ENCODE measurements at places on chromosomes 7 and 10.

- no peak for DNase-seq
Measured at GRCh38 chr7:110317541-110318265, 773.2 kb upstream of the LRRN3 start.

- DNase-seq, result no peak
Measured at GRCh38 chr7:96499532-96499931, 177.6 kb upstream of the SLC25A13 start.

DNA sequence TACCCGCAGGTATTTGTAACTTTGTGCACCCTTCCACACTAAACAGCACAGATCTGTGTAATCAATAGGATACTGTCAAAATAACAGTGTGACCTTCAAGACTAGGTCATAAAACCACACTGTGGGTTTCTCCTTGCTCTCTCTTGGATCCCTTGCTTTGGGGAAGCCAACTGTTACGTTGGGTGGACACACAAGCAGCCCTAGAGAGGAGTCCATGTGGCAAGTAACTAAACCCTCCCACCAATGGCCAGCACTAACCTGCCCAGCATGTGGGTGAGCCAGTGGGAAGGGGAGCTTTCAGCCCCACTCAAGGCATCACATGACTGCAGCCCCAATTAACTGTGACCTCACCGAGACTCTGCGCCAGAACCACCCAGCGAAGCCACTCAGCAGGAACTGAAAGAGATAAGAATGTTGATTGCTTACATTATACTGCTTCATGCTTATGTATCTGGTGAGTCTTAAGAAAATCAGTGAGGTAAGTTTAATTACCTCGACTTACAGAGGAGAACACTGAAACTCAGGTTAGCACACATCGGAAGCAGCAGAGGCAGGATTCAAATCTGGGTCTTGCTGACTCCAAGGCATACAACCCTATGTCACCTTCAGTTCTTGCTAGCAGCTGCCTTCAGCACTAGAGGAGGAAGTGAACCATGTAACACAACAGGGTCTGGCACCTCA, 9.4 kb upstream of the ZC3HAV1 start:
- no peak for DNase-seq

DNA sequence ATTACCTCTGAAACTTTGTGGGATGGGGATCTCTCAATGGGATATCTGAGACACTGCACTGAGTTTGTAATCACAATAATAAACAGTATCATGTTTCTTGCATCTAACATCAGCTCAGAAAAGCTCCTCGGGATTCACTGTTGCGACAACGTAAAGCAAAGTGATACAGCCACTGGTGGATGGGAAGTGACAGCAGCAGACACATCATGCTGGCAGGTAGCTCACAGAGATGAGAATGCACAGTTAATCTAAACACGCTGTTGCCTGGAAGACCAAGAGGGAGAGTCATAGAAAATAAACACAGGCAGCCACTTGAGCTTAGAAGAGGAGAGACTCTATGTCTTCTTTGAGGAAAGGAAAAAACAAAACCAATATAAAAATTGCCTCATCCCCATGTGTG, 513.8 kb downstream of the MAGI2 start:
- DNase-seq, result no peak

- no peak for DNase-seq
Measured at GRCh38 chr7:25311346-25311745, 83.1 kb upstream of the NPVF start.

DNA sequence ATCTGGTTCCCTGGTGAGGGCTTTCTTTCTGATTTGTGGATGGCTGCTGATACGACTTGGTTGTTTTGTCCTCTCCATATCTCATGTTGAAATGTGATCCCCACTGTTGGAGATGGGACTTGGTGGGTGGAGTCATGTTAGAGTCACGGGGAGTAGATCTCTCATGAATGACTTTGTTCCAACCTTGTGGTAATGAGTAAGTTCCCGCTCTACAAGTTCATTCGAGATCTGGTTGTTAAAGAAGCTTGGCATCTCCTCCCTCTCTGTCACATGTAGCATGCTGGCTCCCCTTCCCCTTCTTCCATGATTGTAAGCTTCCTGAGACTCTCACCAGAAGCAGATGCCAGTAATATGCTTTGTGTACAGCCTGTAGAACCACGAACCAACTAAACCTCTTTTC, 37.1 kb upstream of the NXPH1 start:
- no peak for DNase-seq

GRCh38 chr10:124196659-124197058, 103.3 kb upstream of the CHST15 start:
- no peak for DNase-seq

GRCh38 chr10:11901833-11902475, 78.8 kb downstream of the PROSER2 start:
- DNase-seq, result no peak

DNA sequence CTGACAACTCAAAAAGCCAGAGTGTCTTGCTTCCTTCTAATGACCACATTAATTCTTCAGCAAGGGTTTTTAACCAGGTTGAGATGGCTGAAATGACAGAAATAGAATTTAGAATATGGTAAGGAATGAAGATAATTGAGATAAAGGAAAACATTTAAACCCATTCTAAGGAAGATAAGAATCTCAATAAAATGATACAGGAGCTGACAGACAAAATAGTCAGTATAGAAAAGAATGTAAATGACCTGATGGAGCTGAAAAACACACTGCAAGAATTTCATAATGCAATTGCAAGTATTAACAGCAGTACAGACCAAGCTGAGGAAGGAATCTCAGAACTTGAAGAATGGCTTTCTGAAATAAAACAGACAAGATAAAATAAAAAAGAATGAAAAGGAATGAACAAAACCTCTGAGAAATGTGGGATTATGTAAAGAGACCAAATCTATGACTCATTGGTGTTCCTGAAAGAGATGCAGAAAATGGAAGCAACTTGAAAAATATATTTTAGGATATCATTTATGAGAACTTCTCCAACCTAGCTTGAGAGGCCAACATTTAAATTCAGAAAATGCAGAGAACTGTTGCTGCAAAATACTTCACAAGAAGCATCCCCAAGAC, 87.1 kb downstream of the SAMD9 start:
- DNase-seq, result no peak

DNA sequence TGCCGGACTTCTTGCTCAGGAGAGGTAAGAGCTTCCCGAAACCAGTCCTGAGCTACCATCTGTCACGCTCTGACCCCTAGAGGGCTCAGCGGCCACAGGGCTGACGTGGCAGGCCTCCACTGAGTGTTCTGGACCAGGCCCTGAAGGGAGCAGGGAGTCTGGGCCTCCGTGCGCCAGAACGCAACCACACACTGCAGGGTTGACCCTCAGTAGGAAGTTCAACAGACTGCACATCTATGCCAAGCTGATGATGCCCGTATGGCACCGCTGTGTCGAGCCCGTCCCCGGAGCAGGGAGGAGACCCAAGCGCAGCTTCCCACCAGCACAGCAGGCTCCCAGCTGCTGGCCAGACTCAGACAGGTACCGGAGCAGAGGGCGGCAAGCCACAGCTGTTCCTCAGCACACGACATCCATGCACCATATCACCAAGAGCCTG, 39.2 kb downstream of the CAMK2B start:
- no peak for DNase-seq

GRCh38 chr7:16060502-16060901, 360.8 kb downstream of the CRPPA start:
- no peak for DNase-seq

DNA sequence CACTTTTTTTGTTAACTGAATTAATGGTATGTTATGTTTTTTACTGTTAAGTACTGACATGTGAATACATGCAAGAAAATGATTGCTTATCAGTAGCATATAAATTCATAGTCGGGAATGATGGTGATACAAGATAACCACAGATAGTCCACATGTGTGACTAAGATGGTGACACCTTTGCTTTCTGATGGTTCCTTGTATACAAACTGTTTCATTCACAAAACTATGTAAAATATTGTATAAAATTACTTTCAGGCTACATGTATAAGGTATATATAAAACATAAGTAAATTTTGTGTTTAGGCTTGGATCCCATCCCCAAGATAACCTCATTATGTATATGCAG, 10.0 kb downstream of the CISD1 start:
- DNase-seq, result no peak

GRCh38 chr7:29894256-29894655, 87.9 kb downstream of the WIPF3 start:
- DNase-seq, result no peak

GRCh38 chr7:22865602-22865960, 42.9 kb upstream of the TOMM7 start:
- no peak for DNase-seq

DNA sequence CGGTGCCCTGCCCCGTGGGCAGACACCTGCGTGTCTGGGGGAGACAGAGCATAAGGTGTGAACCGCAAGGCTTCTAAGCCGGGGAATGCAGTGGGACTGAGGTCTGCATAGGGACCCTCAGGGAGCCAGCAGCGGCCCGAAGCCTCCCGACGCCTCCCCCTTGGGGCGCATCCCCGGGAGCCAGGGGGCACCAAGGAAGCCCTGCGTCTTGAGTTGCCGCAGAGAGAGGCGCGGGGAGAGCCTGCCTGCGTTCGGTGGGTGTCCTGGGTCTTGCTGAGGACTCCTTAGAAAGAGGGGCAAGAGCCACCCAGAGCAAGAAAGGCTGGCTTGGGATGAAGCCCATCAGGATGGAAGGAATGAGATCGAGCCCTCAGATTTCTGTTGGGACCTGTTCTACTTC, 18.2 kb upstream of the UNCX start:
- no peak for DNase-seq

DNA sequence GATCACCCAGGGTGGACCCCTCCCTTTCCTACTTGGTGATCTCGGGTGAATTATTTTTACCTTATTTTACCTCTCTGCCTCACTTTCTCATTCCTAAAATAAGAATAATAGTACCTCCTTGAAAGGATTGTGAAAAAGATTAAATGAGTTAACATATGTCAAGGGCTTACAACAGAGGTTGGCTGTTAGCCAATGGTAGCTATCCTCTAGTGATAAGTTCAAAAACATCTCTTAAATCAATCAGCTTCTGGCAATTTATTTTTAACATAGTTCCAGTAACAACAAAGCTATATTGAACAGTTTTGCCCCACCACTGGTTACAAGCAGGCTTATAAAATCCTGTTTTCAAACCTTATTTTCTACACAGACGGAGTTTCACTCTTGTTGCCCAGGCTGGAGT, 45.4 kb downstream of the TMEM168 start:
- no peak for DNase-seq

DNA sequence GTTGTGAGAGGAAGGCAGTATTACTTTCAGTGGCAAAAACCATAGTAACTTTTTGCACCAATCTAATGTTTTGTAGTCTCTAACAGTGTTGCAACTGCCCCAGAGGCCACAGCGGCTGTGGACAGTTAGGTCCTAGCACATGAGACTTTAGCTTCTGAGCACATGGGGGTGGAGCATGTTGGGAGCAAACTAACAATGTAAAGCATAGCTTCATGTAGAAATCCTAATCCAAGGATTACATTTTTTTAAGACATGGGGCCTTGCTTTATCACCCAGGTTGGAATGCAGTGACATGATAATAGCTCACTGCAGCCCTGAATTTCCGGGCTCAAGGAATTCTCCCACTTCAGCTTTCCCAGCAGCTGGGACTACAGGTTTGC, 49.0 kb downstream of the LAMB1 start:
- DNase-seq, result no peak

- no peak for DNase-seq
Measured at GRCh38 chr7:159201722-159202330, 57.2 kb upstream of the VIPR2 start.

- no peak for DNase-seq
Measured at GRCh38 chr7:118104812-118105441, 79.0 kb upstream of the LSM8 start.

DNA sequence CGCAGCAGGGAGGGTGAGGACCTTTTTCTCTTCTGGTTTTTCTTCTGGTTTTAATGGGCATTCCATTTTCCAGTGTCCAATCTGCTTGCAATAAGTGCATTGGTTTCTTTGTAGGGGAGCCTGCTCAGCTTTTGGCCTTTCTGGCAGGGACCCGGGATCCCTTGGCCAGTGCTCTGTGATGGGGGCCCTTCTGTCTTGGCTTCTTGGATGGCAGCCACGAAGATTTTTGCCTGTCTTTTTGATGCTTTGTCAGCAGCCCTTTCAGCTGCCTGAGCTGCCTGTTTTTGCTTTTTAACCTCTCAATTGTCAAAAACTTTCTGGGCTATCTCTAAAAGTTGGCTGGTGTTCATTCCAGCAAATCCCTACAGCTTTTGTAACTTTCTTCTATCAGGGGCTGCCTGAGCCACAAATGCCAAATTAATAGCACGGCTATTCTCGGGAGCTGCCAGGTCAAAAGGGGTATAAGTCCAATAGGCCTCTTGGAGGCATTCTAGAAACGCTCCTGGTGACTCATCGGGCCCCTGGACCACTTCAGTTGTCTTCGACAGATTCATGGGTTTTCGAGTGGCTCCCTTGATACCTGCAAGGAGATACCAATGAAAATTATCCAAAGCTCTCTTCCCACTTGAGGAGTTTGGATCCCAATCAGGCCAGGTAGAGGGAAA, 179.9 kb upstream of the MBL2 start:
- DNase-seq, result no peak

DNA sequence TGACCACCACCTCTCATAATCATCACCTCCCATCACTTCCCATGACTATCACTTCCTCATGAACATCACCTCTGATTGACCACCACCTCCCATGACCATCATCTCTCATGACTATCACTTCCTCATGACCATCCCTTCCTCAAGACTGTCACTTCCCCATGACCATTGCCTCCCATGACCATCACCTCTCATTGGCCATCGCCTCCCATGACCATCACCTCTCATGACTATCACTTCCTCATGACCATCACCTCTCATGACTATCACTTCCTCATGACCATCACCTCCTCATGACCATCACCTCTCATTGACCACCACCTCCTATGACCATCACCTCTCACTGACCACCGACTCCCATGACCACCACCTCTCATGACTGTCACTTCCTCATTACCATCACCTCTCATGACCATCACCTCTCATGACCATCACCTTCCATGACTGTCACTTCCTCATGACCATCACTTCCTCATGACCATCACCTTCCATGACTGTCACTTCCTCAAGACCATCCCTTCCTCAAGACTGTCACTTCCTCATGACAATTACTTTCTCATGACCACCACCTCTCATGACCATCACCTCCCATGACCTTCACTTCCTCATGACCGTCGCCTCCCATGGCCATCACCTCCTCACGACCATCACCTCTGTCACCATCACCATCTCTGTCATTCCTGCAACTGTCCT, 51.6 kb downstream of the PDGFA start:
- no peak for DNase-seq

GRCh38 chr7:78716876-78717275, 736.6 kb downstream of the MAGI2 start:
- DNase-seq, result no peak

GRCh38 chr7:133682364-133683181, 429.7 kb downstream of the EXOC4 start:
- no peak for DNase-seq

DNA sequence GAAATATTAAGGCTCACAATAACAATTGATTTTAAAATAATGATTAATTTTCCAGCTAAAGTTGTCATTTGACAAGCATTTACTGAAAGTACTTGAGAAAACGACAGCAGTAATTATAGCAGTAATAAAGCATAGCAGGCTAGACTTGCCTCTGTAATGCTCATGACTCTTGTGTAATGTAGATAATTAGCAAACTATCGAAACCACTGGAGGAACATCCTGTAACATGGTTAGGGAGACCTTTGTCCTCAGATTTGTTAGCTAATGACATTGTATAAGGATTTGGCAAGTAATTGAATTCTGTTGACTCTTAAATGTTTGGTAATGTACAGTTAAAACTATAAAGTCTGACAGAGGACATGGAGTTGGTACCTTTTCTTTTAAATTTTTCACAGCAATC, 24.8 kb downstream of the ARL4A start:
- DNase-seq, result no peak

Measured in effector CD8-positive, alpha-beta T cell (primary cell).